ENCODE measurements at places on chromosomes 13 and 19. TPM values are rescaled to one million over a fixed set of nuclear protein-coding genes. Genes with fewer than 3 reads are reported as not detected.

DNA sequence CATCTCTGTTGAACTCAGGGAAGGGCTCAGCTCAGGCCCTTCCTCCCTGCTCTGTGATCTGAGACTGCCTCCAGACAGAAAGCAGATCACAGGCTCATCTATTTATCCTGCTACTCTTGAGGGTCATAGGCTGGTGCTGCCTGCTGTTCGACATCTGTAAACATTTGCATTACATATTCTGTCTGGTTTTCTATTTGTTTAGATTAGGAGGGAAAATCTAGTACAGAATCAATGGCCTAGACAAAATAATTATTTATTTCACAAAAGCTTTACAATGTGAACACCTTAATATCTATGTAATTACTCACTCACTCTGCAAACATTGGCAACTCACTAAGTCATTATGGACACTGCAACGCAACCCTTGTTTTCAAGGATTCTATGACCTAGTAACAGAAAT, 43.0 kb downstream of the CEP89 start:
- no peak for DNase-seq

PODNL1 gene
- total RNA-seq: 9.8 TPM

DNA sequence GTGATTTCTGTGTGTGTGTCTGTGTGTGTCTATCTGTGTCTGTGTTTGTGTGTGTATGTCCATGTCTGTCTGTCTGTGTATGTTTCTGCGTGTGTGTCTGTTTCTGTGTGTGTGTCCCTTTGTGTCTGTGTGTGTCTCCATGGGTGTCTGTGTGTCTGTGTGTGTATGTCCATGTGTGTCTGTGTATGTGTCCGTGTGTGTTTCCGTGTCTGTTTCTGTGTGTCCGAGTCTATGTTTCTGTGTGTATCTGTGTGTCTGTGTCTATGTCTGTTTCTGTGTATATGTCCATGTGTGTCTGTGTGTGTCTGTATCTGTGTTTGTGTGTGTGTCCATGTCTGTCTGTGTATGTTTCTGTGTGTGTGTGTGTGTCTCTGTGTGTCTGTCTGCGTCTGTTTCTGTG, 276.3 kb upstream of the SOX1 start:
- no peak for DNase-seq

GRCh38 chr19:16627193-16627927, 644 bp downstream of the MED26 start:
- peak; percentile 60 for DNase-seq

CCDC122 gene
- total RNA-seq: 8.6 TPM

ZNF709 gene
- 5.8 TPM for total RNA-seq

SMAD9 gene
- 50.8 TPM for total RNA-seq

TNFSF9 gene
- total RNA-seq: 1.6 TPM

LAIR1 gene
- total RNA-seq: 27.4 TPM

DNA sequence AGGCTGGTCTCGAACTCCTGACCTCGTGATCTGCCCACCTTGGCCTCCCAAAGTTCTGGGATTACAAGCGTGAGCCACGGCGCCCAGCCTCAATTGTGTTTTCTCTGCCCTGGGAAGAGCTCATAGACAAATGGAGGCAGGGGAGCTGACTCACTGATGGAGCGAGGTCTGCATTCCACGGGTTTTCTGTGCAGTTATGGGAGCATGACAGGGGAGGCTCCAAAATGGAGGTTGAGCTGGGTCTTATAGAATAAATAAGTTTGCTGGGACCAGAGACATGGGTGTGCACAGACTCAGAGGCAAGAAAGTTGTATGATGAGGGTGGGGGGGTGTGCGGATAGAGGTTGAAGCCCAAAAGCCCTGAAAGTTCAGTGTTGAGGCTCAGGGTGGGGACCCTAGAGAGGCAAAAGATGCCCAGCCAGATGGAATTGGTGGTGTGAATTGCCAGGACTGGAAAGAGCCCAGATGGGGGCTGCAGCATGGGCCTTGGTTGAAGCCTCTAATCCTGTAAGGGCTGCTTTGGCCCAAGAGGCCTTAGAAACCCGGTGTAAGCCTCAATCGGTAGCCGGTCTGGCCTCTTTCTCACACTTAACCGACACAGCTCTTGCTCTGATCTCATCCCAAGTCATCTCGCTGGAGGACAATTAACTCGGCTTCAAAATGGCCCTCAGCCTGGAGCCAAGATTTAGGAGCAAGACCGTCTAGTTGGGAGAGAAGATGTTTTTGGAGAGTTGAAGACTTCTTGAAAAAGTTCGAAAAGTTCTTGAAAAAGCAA, 1.9 kb downstream of the TPM4 start:
- peak; percentile 55 for DNase-seq

DNA sequence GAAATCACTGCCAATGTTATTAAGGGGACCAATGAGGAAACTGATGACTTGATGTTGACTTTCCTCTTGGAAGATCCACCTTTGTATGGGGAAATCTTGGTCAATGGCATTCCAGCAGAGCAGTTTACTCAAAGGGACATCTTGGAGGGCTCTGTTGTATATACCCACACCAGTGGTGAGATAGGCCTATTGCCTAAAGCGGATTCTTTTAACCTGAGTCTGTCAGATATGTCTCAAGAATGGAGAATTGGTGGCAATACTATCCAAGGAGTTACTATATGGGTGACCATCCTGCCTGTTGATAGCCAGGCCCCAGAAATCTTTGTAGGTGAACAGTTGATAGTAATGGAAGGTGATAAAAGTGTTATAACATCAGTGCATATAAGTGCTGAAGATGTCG, 3.4 kb downstream of the FREM2 start:
- no peak for DNase-seq

GRCh38 chr13:85816413-85816812, 17.2 kb upstream of the SLITRK6 start:
- DNase-seq: no peak

FGF14 gene
- 0.84 TPM for total RNA-seq

GRCh38 chr13:106118996-106119395, 416.5 kb downstream of the EFNB2 start:
- DNase-seq: no peak

- no peak for DNase-seq
These were observed 8.7 kb upstream of the CKM start for GRCh38 chr19:45331411-45331810.

GRCh38 chr19:18677156-18677555, 6.3 kb upstream of the CRTC1 start:
- DNase-seq: no peak

DNA sequence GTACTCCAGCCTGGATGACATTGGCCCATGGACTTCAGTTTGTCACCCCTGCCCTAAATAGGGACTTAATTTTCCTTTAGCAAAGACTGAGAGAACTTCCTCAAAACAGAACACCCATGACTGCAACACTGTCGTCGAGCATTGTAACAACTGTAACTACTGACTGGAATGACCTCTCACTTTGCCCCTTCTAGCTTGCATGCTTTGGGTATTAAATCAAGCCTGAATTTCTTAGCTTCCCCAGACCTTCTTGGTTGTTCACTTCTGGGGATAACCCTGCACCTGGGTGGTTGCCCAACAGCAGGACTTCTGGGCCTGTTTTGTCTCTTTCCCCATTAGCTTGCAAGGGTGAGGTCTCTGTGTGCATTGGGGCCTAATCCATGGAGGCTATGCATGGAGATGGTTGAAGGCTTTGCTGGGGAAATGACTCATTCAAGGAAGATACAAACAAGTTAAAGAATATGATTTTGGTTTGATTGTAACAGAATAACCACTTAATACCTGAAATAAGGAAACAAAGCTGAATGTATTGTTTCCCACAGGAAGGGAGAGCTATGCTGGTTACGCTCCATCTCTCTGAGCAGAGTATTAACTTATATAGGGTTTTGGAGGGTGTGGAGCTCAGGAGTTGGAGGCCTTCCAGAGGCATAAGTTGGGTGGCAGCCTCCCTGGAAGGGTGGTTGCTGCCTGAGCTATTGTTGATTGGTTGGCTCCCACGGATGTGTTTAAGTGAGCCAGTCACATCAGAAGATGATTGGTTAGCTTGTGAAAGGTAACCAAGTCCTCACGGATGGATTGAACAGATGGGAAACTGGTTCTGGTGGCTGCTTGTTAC, 34.7 kb upstream of the UBAC2 start:
- no peak for DNase-seq

DNA sequence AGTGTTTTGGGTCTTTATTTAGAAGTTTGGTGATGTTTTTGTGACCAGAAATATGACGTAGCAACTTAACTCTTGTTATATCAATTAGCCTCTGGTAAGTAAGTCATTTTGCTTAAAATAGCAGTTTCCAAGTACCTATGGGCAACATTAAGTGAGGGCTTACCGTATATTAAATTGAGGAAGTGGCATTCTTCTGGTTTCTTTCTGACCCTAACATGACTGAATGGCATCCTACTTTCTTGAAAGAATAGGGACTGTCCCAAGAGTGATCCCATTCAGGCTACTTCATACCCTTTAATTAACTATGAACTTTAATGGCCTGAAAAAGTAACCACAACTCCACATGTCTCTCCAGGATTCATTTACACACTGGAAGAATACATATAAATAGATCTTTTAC, 106.6 kb downstream of the MZT1 start:
- no peak for DNase-seq

CGB8 gene
- total RNA-seq: not detected

DNA sequence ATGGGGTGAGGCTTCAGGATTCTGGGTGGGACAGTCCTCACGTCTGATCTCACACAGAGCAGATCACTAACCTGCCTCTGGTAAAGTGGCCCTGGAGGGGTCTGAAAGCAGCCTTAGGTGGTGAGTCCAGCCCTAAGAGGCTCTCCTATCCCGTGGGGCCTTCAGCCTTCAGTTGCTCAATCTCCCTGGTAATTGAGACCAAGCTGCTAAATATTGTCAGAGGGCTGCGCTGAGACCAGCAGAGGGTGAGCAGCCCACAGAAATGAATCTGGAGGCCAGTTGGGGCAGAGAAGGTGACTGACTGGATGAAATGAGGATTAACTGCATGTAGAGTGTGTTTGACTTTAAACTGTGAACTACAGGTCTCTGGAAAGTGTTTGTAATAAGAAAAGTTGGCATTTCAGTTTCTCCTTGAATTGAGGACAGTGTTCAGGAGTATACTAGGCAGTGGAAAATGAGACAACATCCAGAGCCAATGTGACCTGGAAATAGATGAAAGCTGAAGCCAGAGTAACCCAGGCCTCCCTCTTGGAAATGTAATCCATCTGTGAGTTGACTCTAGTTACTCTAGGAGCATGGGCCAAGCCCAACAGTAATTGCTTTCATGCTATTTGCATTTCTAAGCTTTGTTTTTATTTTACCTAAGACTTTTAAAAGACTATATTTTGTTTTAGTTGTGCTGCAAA, 14.3 kb upstream of the HSPH1 start:
- no peak for DNase-seq

DNA sequence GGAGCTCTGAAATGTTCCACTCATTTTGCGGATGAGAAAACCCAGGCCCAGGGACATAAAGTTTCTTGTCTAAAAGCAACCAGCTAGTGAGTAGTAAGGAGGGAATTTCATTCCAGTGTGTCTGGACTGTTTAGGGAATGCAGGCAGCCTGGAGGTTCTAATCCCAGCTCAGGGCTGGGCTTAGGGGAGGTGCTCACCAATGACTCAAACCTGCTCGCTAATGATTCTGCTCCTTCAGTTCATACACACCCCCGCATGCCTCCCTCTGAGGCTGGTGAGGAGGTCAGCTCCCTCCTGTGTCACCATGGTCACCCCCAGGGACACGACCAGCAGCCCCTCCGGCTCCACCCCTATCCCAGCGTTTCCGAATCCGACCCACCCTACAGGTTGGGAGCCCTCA, 34.6 kb downstream of the CYP4F2 start:
- DNase-seq: no peak

FUT1 gene
- total RNA-seq: 2.3 TPM

- DNase-seq: no peak
These were observed 128.4 kb upstream of the SPRY2 start for GRCh38 chr13:80469105-80469852.

GRCh38 chr19:31304831-31305312, 44.4 kb downstream of the TSHZ3 start:
- no peak for DNase-seq

DAND5 gene
- total RNA-seq: not detected

DNA sequence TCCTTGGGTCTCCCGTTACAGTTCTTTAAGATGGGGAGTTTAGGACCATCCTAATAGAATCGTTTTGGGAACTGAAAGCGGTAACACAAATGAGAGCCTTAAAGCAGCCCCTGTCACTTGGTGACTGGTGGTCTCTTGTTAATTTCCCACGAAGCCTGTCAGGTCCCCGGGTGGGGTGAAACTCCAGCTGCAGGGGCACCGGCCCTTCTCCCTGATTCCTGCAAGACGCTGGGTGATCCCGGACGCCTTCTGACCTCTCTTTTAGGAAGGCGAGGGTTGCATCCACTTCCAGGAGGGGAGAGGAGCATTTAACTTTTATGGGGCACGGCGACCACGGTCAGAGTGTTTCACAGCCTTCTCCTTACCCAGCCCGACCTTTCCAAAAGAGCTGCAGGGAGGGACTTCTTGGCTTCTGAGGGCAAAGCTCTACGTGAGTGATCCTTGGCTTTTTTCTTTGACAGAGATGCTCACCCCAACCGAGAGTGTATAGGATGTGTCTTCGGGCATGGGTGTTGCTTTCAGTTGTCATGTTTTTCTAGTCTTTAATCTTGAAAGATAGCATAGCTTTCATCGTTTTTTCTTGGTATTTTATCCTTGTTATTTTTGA, 688 bp downstream of the ZNF225 start:
- DNase-seq: no peak

CD177 gene
- total RNA-seq: 6.0 TPM

DNA sequence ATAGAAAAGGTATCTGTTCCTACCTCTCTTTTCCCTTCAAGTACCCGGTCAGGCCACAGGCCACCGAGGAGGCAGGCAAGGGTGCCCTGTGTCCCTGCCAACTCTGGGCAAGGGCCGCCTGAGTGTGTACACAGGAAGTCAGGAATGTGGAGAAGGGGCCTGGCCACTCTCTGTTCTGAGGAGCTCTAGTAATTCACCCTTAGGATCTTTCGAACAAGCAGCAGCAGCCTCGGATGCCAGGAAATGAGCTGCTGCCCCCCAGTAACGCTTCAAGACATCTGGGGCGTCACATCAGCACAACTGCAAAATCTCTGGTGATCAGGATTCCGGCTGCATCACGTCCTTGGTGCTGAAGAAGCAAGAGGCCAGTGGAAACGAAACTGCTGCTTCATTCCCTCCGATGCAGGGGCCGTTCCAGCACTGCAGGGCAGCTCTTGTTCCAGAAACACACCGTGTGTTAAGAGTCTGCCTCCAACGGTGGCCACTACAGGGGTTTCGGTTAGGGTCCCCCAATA, 2.0 kb downstream of the RAB20 start:
- DNase-seq: peak; percentile 82

ADAMTSL5 gene
- 6.2 TPM for total RNA-seq

GRCh38 chr13:108961542-108962125, 332.2 kb downstream of the MYO16 start:
- no peak for DNase-seq

DNA sequence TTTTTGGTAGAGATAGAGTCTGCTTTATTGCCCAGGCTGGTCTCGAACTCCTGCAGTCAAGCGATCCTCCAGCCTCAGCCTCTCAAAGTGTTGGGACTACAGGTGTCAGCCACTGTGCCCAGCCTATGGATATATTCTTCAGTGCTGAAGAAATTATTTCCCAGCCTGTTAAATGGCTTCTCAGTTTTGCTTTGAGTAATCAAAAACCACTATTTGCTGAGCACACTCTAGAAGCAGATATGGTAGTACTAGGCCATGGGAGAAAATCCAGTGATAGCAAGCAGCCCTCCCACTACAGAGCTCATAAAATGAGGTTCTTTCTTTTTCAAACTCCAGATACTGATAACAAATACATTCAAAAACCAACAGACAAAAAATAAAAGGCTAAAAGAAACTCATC, 80.6 kb upstream of the CLDN10 start:
- DNase-seq: no peak
